ENCODE measurements at places on chromosomes 7 and 10.

GRCh38 chr7:77223261-77223660 lies 23.6 kb upstream of the FGL2 start:
- DNase-seq: no peak

DNA sequence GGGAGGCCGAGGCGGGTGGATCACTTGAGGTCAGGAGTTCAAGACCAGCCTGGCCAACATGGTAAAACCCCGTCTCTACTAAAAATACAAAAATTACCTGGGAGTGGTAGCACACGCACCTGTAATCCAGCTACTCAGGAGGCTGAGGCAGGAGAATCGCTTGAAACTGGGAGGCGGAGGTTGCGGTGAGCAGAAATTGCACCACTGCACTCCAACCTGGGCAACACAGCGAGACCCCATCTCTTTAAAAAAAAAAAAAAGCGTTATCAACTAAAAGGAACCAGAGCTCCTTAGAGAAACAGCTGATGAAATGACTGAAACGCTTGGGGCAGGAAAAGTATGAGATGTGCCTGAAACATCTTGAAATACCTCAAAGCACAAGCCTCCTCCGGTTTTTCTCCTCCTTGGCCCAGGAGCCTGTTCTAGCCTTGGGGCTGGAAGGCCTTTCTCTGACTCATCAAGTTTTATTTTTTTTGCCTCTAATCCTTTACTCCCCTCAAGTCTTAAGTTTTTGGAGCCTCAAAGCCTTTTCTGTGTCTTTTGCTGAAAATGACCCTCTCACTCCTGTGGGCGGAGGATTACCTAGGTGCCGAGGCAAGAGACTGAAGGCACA lies 2.6 kb upstream of the METTL27 start:
- no peak for DNase-seq

DNA sequence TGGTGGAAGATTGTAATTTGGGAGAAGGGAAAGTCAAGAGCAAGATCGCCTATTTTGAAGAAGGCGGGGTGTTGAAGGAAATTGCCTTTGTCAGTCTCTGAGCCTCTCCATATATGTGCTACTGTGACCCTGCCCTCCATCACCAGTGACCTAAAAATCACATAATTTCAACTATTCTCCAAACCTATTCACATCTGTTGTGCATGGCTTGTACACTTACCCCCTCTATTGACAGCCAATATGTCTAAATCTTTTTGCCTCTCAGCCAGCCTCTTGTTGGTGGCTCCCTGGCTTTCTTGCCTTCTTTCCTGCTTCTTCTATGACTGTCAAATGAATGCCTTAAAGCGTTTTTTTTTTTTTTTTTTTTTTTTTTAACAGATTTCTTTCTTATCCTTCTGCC lies 295.6 kb downstream of the AUTS2 start:
- DNase-seq: no peak

DNA sequence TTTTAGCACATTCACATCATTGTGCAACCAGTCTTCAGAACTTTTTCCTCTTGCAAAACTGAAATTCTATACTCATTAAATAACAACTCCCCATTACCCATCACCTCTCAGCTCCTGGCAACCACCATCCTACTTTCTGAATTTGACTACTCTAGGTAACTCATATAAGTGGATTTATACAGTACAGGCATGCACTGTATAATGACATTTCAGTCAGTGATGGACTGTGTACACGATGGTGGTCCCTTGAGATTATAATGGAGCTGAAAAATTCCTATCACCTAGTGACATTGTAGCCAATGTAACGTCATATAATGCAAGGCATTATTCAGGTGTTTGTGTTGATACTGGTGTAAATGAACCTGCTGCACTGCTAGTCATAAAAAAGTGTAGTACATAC lies 60.1 kb downstream of the BTRC start:
- DNase-seq: no peak

- DNase-seq: no peak
Measured at GRCh38 chr10:24333736-24334135, 124.8 kb downstream of the KIAA1217 start.

GRCh38 chr7:120053390-120053961 lies 219.5 kb upstream of the KCND2 start:
- no peak for DNase-seq

DNA sequence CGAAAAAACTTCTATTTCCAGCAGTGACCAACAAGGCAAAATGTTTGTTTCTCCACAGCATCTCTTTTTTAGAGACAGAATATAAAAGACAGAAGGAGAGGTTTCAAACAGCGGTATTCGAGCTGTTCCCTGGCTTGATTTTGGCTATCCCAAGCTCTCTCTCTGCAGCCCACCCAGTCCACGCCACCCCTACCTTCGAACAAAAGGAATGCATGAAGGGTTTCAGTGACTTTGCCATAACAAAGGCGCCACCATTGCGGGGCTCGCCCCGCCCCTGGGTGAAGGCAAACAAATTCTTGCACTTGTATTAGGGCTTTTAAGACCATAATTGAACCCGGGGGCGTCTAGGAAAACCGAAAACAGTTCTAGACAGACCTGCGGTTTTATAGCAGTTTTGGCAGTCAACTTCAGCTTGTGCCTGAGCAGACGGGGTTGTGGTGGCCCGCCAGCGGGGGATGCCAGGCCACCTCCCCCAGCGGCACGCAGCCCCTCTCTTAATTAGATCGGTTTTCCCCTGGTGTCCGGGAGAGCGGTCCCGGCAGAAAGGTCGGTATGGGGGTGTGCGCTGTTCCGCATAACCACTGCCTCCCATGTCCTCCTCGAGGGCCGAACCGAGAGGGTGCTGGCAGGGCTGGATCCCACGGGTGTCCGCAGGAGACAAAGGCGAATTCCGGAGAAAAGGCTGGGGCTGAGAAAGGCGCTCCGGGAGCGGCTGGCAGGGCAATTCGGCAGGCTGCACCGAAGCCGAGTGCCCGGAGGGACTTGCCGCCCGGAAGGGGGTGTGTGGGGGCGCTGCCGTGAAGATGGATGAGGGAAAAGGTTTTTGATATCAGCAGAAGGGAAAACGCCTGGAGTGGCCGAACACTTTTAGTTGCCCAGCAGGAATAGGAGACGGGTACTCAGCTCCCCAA lies 2.7 kb upstream of the HOXA11 start:
- no peak for DNase-seq

- no peak for DNase-seq
Measured at GRCh38 chr7:106138776-106139175, 26.7 kb upstream of the SYPL1 start.

DNA sequence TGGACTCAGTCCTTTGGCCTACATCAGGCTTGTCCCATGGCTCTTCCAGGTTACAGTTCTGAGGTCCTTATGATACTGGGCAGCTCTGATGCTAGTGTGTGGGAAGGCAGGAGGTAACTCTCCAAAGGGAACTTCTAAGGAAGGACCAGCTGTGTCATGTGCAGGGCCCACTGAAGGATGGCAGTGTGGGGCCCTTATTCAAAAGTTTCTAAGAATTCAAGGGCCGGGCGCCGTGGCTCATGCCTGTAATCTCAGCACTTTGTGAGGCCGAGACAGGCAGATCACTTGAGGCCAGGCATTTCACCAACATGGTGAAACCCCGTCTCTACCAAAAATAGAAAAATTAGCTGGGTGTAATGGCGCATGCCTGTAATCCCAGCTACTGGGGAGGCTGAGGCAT lies 254.2 kb upstream of the HABP2 start:
- DNase-seq: no peak

DNA sequence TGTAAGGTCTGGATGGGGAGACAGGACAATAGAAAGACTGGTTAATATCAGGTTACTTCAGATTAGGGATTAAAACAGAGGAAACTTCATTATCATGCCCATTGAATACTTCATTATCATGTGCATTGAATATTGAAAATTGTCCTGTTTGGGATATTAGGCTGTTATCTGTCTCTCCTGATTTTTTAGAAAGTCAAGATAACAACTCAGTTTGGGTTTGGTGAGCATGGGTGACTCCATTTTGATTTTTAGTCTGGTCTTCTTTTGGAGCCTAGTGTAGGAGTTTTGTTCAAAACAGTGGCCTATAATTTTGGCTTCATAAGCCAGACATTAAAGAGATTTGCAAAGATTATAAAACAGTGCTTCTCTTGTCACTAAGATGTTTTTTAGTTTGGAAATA lies 95.5 kb downstream of the ADK start:
- no peak for DNase-seq

- DNase-seq: no peak
Measured at GRCh38 chr7:98956937-98957336, 78.6 kb downstream of the TRRAP start.

DNA sequence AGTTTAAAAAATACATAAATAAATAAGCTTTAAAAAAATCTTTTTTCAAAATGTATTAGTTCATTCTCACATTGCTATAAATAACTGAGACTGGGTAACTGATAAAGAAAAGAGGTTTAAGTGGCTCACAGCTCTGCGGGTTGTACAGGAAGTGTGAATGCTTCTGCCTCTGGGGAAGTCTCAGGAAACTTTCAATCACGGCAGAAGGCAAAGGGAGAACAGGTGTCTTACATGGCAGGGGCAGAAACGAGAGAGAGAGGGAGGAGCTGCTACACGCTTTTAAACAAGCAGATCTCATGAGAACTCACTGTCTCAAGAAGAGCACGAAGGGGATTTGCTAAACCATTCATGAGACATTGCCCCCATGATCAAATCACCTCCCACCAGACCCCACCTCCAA lies 114.6 kb downstream of the DNAJC1 start:
- no peak for DNase-seq

- no peak for DNase-seq
Measured at GRCh38 chr10:79410315-79411094, 34.9 kb downstream of the ZCCHC24 start.

DNA sequence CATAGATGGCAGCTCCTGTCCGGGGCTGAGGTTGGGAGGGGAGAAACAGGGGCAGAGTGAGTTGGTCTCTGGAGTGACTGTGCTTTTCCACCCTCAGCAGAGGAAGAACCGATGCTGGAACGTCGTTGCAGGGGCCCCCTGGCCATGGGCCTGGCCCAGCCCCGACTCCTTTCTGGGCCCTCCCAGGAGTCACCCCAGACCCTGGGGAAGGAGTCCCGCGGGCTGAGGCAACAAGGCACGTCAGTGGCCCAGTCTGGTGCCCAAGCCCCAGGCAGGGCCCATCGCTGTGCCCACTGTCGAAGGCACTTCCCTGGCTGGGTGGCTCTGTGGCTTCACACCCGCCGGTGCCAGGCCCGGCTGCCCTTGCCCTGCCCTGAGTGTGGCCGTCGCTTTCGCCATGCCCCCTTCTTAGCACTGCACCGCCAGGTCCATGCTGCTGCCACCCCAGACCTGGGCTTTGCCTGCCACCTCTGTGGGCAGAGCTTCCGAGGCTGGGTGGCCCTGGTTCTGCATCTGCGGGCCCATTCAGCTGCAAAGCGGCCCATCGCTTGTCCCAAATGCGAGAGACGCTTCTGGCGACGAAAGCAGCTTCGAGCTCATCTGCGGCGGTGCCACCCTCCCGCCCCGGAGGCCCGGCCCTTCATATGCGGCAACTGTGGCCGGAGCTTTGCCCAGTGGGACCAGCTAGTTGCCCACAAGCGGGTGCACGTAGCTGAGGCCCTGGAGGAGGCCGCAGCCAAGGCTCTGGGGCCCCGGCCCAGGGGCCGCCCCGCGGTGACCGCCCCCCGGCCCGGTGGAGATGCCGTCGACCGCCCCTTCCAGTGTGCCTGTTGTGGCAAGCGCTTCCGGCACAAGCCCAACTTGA lies 2.7 kb downstream of the REPIN1 start:
- no peak for DNase-seq

DNA sequence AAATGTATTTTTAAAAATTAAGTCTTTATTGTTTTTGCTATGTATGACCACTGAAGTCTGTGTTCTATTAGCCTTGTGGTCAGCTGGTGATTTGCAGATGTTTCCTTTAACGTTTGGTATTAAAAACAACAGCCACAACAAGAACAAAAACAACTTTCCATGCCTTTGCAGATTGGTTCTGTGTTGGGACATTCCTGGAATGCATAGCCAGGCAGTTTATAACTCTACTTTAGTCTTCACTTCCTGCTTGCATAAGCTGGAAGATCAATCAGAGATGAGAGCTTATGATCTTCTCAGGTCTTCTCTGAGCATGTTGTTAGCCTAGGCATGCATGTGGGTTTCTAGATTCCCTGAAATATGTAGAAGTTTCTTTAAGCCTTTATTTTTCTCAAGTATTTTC lies 58.9 kb upstream of the SEMA3C start:
- DNase-seq: no peak

GRCh38 chr7:132953468-132953867 lies 128.4 kb downstream of the CHCHD3 start:
- DNase-seq: no peak

- no peak for DNase-seq
Measured at GRCh38 chr7:124366118-124366517, 333.3 kb upstream of the TMEM229A start.

- DNase-seq: no peak
Measured at GRCh38 chr7:2000746-2001321, 231.9 kb downstream of the MAD1L1 start.

- no peak for DNase-seq
Measured at GRCh38 chr7:100467638-100468373, 3.7 kb upstream of the SPACDR start.
